ENCODE measurements at places on chromosomes 4 and X.

DNA sequence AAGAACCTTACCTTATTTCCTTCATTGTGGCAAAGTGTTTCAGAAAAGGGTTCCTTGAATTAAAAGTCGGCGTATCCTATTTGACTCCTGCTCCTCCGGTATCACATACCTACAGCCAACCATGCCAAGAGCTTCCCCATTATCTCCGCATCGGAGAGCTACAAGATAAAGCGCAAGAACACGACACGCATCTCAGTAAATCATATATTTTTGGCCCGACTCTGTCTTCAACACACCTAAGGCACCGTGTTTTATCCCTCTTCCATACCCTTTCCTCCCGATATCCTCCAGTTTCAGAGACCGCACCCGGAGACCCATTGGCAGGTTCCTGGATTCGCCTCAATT lies 497 bp upstream of the THAP9 start:
- no peak for DNase-seq

- DNase-seq, result no peak
These were observed 592.4 kb downstream of the GLUD2 start for GRCh38 chrX:121639781-121640180.

DNA sequence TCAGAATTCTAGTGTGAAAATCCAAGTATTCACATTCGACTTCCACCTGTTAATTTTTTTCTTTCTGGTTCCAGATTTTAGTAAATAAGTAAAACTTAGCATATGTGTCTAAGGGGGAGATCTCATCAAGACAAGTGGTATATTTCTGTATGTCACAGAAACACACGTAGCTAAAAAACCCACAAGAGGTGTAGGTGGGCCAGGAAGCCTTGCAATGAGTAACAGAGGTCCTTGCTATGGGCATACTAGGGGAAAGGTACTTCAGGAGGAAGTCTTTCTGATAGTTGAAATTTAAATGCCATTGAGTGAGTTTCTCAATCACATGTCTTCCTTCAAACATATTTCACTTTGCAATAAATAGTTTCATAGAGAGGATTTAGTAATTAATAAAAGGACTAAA lies 315.8 kb downstream of the MID1IP1 start:
- no peak for DNase-seq

DNA sequence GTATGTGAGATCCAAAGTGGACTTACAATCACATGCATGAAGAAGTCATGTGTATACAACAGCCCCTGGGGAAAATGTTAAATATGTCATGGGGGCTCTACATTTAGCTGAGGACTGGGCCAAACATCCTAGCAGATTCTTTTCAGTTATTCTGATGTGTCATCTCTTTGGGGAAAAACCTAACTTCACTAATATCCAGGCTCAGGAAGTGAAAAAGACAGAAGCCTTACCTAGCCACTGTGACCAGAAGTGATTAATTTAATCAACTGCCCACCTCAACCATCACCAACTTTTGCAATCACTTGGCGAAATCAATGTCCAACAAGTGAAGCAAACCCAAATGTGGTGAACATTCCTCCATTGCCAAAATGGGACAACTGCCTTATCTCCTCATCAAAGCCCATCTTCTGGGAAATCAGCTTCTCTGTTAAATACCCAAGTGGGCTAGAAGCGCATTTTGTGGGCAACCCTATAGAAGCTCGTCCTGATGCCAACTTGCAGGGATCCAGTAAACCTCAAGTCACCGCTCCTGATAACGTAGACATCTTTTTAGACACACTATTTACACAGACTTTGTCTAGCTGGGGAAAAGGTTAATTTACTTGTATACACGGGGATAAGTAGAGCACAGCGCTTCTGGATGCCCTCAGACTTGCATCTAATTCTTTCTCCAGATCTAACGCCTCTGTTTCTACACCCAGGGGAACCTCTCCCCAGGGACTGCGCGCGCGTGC lies 1.4 kb upstream of the HHIP start:
- DNase-seq, result no peak

- DNase-seq, result no peak
These were observed 73.0 kb upstream of the FRMPD4 start for GRCh38 chrX:12065251-12065650.

GRCh38 chr4:780716-781492 lies 45.0 kb downstream of the CPLX1 start:
- no peak for DNase-seq

DNA sequence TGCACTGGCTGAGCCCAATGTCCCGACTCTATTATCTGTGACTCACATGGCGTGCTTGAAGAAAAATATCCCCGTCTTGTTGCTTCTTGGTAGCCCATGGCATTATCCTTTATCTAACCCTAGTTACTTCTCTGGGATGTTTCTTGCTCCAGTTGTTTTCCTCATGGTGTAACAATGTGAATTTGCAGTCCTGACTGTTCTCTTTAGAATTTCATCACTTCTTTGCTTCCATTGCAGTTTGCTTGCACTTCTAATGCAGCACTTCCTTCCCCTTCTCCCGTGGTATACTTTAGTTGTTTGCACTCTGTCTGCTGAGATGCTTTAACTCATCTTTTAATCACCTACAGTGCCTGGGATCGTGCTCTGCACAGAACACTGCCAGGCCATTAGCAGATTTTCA lies 126.9 kb downstream of the MAML3 start:
- DNase-seq, result no peak

- DNase-seq, result no peak
These were observed 35.1 kb upstream of the AP1AR start for GRCh38 chr4:112196461-112196860.

DNA sequence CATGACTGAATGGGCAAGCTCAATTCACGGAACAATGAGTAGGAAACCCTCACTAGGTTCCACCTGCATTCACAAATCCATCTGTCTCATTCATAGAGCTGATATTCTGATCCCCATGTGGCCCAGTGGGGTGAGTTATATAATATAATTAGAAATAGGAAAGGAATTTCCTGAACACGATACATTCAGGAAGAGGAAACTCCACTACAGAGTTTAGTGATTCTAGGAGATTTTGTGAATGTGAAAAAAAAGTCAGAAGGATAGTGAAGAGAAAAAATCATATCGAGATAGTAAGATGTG lies 471.2 kb downstream of the GASK1B start:
- no peak for DNase-seq

GRCh38 chr4:61143461-61143860 lies 56.7 kb upstream of the ADGRL3 start:
- no peak for DNase-seq

DNA sequence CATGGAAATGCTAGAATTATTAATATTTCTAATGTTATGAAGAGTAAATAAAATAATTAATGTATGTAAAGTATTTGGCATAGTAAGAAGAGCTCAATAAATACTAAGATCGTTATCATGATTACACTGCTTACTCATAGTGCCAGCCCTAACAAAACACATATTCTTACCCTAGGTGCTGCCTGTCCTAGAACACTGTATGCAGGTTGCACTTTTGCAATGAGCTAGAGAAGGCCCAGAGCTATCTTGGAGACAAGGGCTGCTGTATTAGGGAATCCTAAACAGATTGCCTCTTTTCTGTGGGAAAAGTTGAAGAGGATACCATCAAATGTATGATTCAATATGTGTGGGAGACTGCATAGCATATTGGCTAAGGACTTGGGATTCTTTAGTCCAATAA lies 48.0 kb upstream of the TMEM164 start:
- no peak for DNase-seq

GRCh38 chrX:153878345-153878744 lies 7.6 kb downstream of the L1CAM start:
- DNase-seq, result no peak

DNA sequence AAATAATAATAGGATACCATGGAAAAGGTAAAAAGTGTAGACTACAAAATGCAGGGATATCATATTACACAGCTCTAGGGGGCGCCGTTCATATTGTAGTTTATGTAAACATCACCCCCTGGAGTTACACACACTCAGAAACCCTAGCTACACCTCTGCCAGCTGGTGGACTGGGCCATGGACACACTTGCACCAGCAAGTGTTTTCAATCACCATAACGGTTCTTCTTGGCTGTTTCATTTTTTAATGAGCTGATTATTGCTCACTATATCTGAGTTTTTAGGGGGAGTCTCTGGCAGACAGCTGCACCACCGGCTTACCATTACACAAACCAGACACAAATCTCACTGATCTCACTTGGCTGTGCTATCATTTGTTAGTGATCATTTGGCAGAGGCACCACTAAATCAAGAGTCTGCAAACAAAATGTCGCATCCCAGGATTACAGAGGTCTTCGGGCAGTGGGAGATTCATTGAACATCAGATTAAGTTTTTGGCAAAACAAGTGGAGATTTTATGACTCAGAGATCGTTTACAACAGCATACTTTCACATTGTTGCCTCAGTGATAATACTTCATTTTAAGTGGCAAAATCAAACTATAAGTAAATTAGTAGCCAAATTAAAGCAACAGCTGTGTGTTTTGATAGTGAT lies 185.7 kb downstream of the UNC5C start:
- DNase-seq, result no peak

DNA sequence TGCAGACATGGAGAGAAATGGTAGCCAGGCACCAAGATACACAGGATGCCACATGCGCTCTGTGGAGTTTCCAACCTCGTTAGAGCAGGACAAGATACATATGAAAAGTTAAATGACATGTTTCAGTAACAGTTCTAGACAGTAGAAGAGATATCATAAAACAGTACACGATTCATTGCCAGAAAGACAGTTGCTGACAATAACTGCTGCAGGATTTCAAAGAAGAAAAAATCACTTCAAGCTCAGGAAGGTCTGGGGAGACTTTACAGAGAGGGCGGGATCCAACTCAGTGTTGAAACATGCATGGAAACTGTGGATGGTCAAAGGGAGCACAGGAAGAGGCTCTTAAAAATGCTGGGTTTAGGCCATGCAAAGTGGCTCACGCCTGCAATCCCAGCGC lies 31.0 kb downstream of the DCTD start:
- DNase-seq, result no peak

- no peak for DNase-seq
These were observed 364.9 kb downstream of the ZNF674 start for GRCh38 chrX:46180258-46180687.

DNA sequence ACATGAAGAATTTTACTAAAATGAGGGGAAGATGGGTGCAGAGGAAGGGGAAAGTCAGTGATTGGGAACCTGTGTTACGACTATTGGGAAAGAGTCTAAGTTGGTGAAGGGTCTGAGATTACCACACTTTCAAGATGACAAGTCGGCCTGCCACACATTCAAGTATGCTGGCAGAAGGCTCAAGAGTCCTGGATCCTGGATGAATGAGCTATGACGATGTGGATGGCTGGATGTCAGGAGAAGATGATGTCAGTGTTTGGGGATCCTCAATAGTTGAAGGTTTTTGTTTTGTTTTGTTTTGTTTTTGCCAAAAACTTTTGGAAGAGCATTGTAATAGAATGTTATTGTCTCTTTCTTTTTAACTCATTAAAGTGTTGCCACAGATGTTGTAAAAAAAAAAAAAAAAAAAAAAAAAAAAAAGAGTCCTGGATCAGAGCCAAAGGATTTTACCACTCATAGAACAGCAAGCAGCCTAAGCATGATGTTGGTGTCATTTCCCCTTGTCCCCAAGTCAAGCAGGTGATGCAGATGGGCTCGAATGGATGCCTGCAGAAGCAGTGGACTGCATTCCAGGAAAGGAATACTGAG lies 120.6 kb downstream of the REELD1 start:
- DNase-seq, result no peak

DNA sequence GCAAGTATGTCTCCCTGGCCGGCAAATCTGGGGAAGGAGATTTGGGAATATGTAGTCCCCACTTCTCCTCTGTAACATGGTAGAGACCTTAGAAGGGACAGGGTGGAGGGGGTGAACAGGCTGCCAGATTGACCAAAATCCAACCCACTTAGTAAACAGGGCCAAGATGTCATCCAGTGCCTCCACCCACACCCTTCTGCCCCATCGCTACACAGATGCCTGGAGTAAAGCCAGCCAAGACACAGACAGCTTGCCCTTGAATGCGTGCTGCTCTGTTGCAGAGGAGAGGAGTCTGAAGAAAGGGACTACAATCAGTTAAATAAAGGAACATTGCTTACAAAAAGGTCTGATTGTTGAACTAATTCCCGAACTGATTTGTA lies 160.1 kb upstream of the LDB2 start:
- DNase-seq, result no peak

DNA sequence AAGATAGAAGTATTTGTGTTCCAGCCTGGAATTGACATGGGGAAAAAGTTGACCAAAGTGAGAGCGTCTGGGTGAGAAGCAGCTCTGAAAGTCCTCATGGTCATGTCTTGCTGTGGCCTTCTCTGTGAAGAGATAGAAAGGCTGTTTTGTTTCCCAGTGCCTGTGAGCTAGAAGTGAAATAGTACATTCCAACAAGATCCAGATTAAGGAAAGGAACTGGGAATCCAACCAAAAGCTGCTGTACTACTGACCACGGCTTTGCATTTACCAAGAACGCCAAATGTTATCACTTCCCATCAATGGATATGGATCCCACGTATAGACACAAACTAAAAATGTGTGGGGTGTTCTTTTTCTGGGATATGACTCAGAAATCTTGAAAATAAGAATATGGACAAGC lies 51.2 kb downstream of the TENM3 start:
- no peak for DNase-seq

GRCh38 chr4:8861576-8862295 lies 9.9 kb downstream of the HMX1 start:
- no peak for DNase-seq

Data from stimulated activated CD4-positive, alpha-beta T cell treated with anti-CD3 and anti-CD28 coated beads, TNF-alpha, amount 100 ng/mL, for 1 hour (primary cell).